Spleen (tissue), 13 donors: ENCODE measurements at places on chromosomes 11 and 22.
A peak's percentile ranks its signal among the peaks of the same experiment; 100 is the strongest.

DNA sequence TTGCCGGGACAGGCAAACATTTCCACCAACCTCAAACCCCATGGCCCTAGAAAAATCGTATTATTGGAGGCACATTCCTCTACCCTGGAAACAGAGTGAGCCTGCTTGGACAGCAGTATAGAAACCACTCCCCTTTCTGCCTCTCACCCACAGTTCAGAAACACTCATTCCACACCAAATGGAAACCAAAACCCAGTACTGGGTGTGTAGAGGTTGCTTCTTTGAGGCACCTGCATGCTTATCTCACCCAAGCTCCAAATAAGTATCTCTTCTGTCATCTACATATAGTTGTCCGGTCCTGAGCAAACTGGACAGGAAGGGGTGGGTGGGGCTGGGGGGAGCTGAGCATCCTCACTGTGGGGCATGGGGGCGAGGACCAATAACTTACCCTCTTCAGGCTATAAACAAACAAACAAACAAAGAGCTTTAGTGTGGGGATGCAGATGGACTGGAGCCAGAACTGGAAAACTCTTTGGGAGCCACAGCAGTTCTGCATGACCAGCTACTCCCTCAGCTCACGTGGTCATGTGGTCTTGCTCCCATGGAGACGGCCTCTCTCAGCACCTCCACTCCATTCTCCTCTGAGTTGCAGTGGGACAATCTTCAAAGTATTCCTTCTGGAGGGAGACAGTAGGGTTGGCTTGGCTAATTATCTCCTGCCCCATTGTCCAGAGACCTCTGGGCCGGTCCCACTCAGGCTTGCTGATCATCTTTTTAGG lies 1.0 kb upstream of the PLAAT2 start:
- no peak for DNase-seq

DNA sequence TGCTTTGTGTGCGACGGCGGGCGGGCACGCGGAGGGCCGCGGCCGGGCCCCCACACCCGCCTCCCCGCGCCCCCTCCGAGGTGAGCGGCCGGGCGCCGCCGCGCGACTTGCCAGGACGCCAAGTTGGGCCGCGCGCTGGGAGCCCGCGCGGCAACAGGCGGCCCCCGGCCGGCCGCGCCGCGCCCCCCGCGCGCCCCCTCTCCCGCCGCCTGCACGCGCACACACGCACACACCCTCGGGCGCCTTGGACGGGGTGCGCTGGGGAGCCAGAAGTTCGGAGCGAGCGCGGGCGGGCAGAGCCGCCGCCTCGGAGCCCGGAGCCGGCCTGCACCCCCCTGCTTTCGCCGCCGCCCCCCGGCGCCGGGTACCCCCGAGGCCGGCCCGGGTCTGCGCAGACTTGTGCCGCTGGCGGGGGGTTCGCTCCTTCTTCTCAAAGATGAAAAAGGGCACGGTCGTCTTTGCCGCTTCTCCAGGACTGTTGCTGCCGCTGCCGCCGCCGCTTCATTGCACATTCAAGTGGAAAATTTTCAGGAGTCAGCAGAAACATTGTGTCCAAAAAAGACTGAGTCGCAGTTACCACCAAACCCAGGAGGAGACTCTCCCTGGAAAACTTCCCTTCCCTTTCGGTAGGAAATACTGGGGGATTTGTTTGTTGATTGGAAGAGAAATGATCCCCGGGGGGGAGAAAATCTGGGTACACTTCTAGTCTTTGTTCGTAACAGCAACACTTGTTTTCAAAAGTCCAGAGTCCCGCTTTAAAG lies 895 bp downstream of the TEAD1 start:
- DNase-seq = no peak

DNA sequence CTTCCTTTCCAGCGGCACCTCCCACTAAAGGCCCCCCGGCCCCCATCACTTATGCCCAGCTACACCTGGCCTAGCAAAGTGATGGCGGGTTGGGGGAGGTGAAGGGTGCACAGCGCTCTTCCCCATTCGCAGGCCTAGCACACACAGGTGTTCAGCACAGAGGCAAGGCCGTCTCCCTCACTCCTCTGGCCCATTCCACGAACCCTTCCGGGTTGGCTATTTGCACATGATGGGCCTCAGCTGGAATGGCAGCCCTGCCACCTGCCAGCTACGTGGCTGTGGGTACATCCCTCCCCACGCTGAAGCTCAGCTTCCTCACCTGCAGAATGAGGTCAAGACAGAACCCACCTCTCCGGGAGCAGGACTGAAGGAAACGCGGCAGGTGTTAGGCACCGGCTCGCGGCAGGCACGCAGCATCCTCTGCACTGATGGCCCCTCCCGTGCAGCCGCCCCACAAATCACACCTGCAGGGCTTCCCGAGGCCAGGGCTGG lies 4.8 kb downstream of the KIAA0930 start:
- DNase-seq = peak; percentile 79

- DNase-seq = peak; percentile 82
These were observed 11.2 kb downstream of the MCM5 start for GRCh38 chr22:35411102-35411501.

- DNase-seq = no peak
These were observed 11.2 kb downstream of the MRGPRX2 start for GRCh38 chr11:19049351-19049750.

GRCh38 chr11:113151521-113151920 lies 162.9 kb upstream of the TTC12 start:
- no peak for DNase-seq

DNA sequence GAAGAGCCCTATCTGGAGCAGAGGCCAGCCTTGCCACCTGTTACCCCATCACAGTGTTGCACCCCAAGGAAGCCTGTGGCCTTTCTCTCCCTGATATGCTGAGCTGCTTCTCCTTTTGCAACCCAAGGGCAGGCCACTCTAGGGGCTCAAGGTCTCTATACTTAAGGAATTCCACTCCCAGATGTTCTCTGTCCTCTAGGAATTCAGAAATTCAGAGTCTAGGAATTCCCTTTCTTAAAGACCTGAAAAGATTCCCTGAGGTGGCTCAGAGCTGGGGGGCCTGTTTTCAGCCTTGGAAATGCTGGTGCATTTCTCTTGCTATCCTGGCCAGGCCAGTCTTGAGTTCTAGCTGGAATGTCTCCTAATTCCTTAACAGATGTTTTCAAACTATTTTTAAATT lies 68.0 kb upstream of the OLFML1 start:
- DNase-seq = no peak

DNA sequence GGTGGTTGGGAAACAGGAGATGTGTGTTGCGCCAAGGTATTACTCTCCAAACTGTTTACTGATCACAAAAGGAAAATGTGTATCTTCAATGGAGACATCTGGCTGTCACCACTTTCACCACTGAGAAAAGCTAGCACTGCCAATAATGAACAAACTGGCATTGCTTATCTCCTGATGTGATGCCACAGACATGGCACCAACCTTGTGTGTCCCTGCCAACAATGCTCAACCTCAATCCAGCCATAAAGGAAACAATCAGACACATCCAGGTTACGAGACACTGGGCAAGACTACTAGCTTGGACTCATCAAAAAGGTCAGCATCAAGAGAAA lies 28.1 kb downstream of the GNB1L start:
- no peak for DNase-seq

DNA sequence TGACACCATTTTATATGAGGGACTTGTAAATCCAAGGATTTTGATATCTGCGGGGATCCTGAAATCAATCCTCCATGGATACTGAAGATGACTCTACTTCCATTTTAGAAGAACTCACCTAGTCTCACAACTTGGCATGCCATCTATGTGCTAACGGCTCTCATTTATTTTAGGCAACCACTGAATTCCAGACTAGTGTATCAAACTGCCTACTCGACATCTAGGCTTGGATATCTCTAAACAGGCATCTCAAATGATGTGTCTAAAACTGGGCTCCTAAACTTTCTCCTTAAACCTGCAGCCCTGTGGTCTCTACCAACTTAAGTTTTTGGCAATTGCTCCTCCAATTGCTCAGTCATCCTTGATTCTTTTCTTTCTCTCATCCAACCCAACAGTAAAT lies 31.2 kb upstream of the CLNS1A start:
- DNase-seq = no peak

DNA sequence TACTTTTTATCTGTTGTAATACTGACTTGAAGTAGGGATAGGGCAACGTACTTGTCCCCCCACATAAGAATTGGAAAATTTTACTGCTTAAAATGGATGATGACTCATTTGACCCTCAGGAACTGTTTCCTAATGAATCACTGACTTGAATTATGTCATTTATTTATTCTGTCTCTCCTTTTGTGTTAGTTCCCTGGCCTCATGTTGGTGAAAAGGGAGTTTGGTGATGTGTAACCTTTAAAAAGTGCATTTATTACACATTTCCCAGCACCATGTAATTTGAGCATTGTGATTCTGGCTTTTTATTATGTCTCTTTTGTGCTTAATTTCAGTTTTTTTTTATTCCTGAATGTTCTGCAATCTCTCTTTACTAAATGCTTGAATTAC lies 20.3 kb upstream of the PGM2L1 start:
- DNase-seq = no peak

DNA sequence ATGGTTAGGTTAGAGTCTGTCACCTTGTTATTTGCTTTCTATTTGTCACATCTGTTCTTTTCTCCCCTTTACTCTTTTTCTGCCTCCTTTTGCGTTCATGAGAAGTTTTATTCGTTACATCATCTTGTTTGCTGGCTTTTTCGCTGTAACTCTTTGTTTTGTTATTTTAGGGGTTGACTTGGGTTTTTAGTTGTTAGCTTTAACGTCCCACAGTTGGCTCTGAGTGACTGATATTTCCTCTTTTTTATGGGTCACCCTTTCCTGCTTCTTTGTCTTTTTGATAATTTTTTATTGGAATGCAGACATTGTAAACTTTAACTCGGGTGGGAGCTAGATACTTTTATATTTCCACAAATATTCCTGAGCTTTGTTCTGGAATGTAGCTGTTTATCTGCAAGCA lies 13.3 kb upstream of the TNNT3 start:
- DNase-seq = no peak

GRCh38 chr11:4643682-4644081 lies at the start of gene OR51E1:
TSS of gene OR51E1 (plus strand) at chr11:4643982. CDS start at chr11:4652527, 8,545 bp downstream.
- DNase-seq = no peak

GRCh38 chr11:45392591-45393091 lies 106.5 kb upstream of the SYT13 start:
- DNase-seq = peak; percentile 56

DNA sequence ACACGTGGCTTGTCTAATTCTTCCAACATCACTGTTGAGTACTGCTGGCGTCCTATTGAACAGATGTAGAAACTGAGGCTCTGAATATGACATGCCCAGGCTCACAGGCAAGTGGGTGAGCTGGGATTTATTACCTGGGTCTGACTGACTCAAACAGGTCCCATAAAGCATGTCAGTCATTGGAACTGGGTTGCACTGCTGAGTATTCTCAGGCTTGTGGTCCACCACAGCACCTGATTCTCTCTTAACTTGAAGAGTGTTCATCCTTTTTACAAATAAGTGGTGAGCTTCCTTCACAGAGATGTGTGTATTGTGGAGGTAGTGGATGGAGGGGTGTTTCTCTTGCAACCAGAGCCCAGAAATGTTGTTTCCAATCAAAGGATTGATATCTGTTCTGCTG lies 44.5 kb downstream of the SC5D start:
- no peak for DNase-seq

- DNase-seq = no peak
These were observed 146.0 kb downstream of the PARVA start for GRCh38 chr11:12523180-12523924.

DNA sequence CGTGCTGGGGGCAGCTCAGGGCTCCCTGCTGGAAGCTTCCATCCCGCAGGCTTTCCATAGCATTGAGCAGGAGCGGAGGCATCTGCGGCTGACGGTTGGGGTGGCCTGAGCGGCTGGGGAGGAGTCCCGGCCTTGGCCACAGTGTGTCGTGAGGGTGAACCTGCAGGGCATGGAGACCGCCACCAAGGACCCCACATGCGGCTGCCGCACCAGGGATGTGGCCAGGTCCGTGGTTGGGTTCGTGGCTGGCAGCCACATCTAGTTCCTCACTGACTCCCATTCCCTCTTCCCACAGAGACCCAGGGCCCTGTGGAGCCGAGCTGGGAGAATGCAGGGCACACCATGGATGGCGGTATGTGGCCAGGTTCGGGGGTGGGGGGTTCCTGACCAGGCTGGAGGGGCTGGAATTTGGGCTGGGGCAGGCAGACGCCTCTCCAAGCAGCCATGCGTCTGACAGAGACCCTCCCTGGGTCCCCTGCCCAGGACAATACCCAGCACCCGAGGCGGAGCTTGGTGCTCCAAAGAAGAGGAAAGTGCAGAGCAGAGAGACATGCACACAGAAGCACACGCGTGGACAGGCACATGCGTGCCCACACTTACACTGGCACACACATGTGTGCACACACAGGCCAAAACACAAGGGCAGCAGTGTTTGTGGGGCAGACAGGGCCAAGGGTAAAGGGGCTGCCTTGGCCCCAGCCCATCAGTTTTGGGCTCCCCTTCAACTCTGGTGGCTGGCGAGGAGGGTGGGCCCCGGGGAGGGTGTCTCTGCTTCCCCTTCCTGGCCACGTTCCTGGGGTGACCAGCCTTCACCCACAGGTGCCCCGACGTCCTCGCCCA lies 2.7 kb downstream of the MUC5B start:
- peak; percentile 60 for DNase-seq

- DNase-seq = no peak
These were observed 18.6 kb downstream of the PPP6R2 start for GRCh38 chr22:50361688-50362087.

- no peak for DNase-seq
These were observed 2.0 kb upstream of the VSIG10L2 start for GRCh38 chr11:125943661-125944349.

- DNase-seq = no peak
These were observed 4.7 kb downstream of the DPP3 start for GRCh38 chr11:66484806-66485380.

DNA sequence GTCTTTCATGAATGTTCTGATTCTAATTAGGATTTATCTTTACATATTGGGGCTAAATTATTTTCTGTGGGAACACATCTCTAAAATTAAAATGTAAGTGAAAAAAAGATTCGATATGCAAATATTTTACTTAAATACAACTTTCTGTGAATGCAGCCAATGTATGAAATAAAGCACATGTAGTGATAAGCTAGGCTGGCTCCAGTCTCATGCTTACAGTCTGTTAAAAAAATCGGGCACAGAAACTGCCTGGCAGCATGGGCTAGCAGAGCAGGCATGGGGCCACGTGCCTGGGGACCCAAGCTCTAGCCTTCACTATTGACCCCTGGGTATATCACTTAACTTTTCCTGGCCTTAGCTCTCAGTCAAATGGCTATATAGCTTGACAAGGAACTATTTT lies 46.5 kb downstream of the NELL1 start:
- no peak for DNase-seq

- no peak for DNase-seq
These were observed 218.4 kb upstream of the ZBED5 start for GRCh38 chr11:11076276-11076675.

DNA sequence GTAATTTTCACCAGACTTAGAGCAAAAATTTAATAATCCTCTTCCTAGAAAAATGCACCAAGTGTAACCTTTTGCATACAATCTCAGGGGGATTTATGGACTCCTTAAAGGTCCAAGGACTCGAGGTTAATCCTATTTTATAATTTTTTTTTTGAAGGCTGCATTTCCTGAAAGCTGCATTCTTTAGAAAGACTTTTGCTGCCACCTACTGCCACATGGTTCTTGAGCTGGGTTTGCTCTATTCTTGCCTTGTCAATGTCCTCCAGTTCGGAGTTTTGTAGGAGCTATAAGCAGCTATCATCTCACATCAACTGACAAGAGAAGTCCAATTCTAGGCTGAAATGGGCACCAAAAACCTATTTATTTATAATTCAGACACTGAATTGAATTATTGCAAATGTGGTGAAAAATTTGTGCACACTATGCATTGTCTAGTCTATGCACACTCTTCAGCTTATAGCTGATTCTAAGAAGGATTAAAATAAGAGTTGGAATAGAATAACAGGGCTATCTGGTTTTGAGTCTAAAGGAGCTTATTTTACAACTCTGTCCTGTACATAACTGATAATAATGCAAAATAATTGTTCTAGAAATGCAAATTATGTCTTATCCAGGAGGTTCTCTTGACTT lies 31.3 kb downstream of the TRAF6 start:
- no peak for DNase-seq
